Central memory CD8-positive, alpha-beta T cell (primary cell): ENCODE measurements at places on chromosomes 6 and 20.

- DNase-seq: no peak
Measured at GRCh38 chr20:57470212-57470522, 54.8 kb downstream of the CTCFL start.

DNA sequence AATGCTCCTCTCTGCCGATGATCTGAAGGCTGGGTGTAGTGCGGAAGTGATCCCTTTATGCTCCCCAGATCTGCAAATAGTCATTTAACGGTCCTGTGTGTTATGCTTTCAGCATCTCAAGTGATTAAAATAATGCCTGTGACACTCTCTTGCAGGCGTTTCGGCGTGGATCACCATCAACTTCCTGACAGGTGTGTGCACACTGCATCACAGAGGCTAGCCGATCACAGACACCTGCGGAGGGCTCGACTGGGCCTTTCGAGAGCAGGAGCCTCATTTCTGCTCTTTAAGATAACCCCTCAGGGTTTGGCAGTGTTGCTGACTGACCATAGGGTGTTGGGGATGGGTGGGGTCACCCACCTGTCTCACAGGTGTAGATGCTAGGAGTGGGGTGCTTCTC lies 20.0 kb downstream of the ENTPD6 start:
- DNase-seq: no peak

DNA sequence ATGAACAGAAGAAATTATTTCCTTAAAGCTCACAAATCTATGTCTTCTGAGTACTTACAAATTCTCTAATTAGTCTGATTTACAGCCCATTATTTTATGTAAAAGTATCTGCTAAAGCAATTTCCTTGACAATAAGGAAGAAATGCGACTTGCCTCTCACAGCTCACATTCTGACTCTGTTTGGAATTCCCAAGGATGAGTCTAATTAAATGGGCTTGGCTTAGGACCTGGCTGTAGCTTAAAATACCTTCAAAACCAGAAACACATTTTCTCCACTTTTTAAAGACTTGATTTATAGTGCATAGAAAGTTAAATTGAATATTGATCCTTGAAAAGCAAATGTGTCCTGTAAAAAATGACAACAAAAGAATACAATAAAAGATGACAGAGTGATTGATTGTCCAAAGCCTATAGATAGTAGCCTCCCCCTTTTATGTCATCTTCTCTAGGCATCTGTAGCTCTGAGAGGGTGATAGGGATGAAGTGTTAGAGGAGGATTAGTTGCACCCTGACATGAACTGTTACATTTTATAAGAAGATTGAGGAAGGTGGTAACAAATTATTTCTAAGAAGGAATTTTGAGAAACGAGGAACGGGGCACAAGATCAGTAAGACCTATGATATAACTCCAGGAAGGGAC lies 118.9 kb downstream of the MACROD2 start:
- no peak for DNase-seq

DNA sequence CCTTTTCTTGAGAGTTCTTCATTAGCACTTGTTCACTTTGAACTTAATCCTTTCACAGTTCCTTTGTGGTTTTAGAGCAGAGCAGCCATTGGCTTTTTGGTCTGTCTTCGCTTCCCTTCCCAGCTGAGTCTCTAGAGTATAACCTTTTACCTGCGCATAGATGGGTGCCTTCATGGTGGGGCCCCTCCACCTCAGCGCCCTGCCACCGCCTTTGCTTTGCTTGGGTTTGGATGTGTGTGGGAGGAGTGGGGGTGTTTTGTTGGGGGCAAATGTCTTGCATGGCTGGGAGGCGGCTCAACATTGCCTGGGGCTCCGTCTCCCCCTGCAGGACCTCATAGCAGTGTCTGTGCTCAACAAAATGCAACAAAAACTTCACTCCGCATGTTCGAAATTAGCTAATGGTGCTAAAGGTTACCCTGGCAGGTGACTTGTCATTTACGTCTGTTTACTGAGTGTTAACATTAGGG lies 11.9 kb downstream of the PYGB start:
- no peak for DNase-seq

GRCh38 chr6:28809947-28810658 lies 113.7 kb downstream of the TRIM27 start:
- no peak for DNase-seq

DNA sequence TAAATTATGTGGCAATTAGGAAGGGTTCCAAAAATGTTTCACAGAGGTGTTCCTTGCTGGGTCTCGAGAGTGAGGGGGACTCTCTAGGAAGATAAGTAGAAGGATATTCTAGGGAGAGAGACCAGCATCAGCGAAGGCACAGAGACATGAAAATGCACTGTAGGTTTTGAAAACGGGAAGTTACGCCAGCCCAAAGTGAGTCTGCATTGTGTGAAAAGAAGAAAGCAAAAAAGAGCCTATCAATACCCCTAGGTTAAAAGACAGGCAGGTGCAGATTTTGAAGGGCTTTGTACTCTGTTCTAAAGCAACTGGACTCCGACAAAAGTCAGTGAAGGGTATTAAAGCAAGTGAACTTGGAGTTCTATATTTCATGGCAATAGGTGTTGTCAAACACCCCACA lies 25.7 kb upstream of the MRAP2 start:
- no peak for DNase-seq

DNA sequence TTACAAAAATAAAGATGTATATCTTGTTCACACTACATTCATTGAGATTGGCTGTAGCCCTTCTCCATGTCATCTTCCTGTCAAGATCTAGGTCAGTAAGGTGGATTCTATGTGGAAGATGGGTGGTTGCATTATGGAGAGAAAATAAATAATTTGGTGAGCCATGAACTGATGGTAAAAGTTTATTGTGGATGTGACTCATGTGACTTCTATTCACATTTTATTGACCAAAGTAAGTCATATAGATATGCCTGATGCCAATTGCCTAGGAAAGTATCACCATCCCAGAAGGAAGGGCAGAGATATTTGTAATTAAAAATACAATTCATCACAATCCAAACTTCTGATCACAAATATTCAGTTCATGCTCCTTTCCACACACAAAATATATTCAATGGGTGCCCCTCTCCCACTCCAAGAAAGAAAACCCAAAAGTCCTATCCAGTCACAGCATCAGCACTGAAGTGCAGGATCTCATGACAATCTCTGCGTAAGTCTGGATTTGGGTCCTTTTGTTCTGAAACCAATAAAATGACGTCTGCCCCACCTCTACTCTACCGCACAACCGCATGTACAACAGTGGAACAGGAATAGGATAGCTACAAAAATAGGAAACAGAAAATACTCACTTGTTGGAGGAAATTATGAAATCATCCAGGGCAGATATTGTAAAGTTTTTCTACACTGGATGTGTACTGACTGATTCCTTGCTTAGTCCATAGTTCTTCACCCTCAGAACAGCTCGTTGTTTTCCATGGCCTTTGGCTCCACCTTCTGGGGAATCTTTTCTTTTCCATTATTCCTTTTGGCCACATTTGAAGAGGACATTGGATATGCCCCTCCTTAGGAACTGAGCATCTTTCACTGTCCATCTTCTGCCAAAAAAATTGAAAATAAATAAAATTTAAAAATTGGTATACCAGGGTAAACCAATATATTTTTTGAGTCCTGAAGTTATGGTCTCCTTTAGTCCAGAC lies 16.1 kb upstream of the SLC17A3 start:
- no peak for DNase-seq

DNA sequence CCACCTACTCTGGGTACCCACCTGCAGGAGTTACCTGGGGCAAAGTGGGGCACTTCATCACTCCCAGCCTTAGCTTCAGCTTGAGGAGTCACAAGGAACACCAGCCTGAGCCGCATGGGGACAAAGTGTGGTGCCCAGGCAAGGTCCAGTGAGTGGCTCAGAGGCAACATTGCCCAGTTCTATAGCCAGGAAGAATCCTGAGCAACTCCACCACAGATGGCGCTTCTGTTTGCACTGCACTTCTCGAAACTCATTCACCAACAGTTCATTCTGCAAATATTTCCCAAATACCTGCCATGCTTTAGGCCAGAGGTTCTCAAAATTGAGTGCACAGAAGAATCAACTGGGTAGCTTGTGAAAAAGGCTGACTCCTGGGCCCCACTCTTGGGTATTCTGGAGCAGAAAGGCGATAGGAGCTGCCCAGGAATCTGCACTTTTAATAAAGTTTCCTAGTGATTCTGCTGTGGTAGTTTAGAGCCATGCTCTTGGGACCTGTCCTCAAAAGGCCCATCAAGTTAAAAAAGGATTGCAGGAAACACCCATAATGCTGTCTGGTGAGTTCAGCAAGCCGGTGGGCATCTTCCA lies 83.1 kb downstream of the VEGFA start:
- no peak for DNase-seq
